ENCODE measurements at places on chromosomes 13 and 19.

DNA sequence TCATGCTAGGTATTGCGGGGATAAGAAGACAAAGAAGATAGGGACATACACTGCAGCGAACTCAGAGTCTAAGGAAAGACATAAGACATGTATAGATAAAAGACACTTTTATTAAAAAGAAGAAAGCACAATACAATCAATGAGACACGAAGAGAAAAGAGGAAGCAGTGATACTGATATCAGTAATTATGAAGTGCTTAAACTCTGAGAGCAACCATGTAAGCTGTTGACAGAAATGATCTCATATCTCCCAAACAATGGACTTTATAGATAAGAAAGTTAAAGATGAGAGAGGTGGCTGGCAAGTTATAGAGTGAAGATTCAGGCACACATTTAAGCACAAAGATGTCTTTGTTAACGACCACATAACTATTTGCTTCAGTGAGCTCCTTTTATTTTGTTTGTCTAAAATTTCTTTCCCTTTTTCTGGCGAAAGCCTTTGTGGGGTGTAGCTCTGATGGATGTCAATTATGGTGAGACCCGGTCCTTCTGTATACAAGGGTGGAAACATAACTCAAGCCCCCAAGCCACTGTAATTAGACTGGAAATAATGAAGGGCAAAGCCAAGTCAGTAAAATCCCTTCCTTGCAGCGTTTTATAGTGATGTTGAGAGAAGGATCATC lies 818.0 kb upstream of the SLC10A2 start:
- ATAC-seq: no peak

- peak; percentile 58 for ATAC-seq
Measured at GRCh38 chr19:15320116-15320515, 12.2 kb downstream of the BRD4 start.

- ATAC-seq: no peak
Measured at GRCh38 chr19:41014643-41015042, 23.6 kb downstream of the CYP2B6 start.

DNA sequence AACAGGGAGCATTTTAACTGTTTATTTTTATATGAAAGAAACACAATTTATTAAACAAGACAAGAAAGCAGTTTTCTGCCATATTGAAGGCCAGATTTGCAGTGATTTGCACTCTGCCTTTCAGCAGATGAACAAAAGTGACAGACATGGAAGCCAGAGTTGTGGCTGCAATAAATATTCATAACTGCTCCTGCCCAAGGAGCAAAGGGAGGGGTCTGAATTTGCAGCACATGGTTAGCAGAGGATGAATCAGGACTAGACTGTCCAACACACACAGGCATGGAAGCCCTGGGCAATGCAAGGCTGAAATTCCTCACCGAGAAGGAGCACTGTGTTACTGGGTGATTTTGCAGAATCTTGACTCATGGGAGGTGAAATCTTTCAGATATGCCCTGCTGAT lies 418.2 kb downstream of the DCT start:
- ATAC-seq: peak; percentile 99

GRCh38 chr13:75938811-75939560 lies 302.9 kb downstream of the LMO7 start:
- no peak for ATAC-seq

DNA sequence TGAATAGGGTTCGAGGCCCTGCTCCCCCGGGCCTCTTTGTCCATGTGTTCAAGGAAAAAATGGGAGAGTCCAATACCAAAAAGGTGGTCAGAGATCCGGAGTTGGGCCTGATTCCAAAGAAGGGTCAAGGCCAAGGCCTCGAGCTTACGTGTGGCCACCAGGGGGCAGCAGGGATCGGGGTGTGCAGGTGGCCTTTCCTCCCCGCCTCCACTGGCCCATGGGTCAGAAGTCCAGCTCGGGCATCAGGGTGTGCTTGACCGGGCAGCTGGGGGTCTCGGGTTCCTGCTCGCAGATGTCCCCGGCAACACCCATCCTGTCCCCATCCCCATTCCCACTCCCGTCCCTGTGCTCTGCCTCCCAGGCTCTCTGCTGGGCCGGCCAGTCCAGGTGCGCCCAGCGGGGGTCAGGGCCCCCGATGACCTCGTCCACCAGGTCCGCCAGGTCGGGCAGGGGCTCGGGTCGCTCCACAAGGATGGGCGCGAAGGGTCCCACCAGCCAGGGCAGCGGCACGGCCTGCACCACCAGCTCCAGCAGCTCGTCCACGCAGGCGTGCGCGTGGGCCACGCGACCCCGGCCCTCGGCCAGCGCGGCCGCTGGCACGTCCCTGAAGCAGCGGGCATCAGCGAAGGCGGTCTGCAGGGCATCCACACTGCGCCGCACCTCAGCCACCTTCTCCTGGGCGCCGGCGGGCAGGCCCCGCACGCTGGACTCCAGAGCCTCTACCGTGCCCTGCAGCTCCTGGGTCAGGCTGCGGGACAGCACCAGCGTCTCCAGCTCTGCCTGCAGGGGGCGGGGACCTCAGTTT lies 5.2 kb upstream of the PLIN4 start:
- peak; percentile 26 for ATAC-seq

GRCh38 chr19:35179830-35180229 lies 25.3 kb downstream of the FXYD5 start:
- ATAC-seq: no peak

DNA sequence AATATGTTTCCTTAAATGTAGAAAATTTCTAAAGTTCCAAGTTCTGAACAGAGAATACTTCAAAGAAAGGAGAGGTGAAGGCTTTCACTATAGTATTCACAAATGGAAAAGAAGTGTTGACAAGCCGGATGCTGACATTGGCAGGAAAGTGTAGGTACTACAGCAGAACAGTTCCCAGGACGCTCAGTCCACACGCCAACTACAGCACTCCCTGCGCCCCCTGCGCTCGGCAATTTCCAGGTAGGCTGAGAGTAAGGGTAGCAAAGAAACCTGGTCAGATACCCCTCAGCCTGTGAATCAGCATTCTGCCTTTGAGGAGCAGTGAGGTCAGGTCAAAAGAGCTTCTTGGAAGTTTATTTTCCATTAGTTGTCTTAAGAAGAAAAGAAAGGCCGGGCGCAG lies 115.3 kb downstream of the NALCN start:
- ATAC-seq: no peak

Measured in motor neuron (in vitro differentiated cells).